Immature natural killer cell (primary cell): ENCODE measurements at places on chromosomes 6 and 20. TPM values are rescaled to one million over a fixed set of nuclear protein-coding genes. Genes with fewer than 3 reads are reported as not detected.

DNA sequence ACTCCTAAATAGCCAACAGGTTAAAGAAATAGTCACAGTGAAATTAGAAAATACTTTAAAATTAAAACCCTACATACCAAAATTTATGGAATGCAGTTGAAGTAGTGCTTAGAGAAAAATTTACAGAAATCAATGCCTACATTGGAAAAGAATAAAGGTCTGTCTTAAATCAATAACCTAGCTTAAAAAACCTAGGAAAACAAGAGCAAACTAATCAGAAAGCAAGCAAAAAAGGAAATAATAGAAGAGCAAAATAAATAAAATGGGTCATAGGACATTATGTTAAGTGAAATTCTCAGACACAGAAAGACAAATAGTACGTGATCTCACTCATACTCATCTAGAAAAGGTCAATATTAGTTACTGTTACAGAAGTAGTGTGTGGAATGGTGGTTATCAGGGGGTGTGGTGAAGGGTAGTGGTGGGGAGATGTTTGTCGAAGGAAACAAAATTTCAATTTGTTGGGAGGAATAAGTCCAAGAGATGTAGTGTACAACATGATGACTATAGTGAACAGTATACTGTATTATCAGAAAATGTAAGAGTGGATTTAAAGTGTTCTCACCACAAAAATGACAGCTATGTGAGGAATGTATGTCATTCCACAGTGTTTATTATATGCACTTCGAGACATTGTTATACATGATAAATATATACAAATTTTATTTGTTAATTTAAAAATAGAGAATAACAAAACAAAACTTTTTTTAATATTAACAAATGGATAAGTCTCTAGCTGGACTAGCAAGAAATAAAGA, 423.6 kb downstream of the CDH26 start:
- peaks cover 4% of the 10 kb centered on the region for H3K27me3 ChIP-seq
- no peak overlapping the region for H3K27ac ChIP-seq
- no peaks in the 10 kb centered on the region for H3K4me1 ChIP-seq
- no peak for DNase-seq
- no peak overlapping the region for H3K4me3 ChIP-seq
- H3K36me3 ChIP-seq, result peaks cover 6% of the 10 kb centered on the region

HLA-DQA2 gene
- 2.5 TPM for polyA plus RNA-seq

COMMD7 gene
- 265 TPM for polyA plus RNA-seq

GRCh38 chr6:118344014-118344670, 204.0 kb upstream of the PLN start:
- peaks cover 3% of the 10 kb centered on the region for H3K36me3 ChIP-seq
- H3K4me1 ChIP-seq, result peaks cover 2% of the 10 kb centered on the region
- H3K27ac ChIP-seq, result no peak overlapping the region
- peaks cover 2% of the 10 kb centered on the region for H3K27me3 ChIP-seq

DNA sequence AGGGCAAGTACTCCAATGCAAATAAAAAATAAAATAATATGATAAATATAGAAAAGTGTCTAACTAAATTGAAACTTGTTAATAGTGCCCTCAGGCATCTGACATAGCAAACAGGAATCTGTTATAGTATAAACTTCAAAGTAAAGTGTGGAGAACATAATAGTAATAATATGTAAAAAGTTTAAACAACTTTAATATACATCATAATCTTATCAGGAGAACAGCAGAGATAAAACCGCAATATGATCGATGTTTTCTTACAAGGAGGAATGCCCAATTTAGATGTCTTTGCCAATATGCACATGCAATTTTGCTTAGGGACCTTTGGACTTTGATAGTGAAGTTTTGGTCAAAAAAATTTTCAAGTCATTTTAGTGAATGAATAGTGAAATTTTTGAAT, 514.8 kb upstream of the IMPG1 start:
- no peaks in the 10 kb centered on the region for H3K4me1 ChIP-seq
- H3K27ac ChIP-seq, result no peak overlapping the region

CALHM6 gene
- 26.5 TPM for polyA plus RNA-seq

- H3K4me1 ChIP-seq, result no peaks in the 10 kb centered on the region
- no peak for DNase-seq
- H3K4me3 ChIP-seq, result no peak overlapping the region
- H3K27ac ChIP-seq, result no peak overlapping the region
- peaks cover 4% of the 10 kb centered on the region for H3K27me3 ChIP-seq
- peaks cover 1% of the 10 kb centered on the region for H3K36me3 ChIP-seq
Measured at GRCh38 chr6:12637960-12638641, 78.5 kb upstream of the PHACTR1 start.

DNA sequence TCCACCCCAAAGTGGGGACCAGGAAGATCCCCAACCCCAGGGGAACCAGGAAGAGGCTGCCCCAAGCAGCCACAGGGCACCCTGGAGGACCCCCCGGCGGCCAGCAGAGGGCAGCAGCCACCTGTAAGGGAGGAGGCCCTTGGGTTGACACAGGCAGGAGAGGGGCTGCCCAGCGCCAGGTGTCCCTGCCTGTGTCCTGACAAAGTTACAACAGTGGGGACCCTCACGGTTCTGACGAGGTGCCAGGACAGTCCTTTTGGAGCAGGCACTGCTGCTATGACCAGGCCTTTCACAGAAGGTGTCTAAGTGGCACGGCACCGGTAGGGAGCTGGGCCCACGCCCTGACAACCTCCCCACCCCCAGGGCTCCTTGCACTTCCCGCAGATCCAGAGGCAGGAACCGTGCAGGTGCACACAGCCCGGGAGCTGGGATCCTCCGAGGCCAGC, 176.7 kb downstream of the BMP7 start:
- H3K4me3 ChIP-seq, result no peak overlapping the region
- no peaks in the 10 kb centered on the region for H3K36me3 ChIP-seq
- peaks cover 22% of the 10 kb centered on the region for H3K27me3 ChIP-seq
- H3K27ac ChIP-seq, result no peak overlapping the region
- peak; percentile 22 for DNase-seq

DNA sequence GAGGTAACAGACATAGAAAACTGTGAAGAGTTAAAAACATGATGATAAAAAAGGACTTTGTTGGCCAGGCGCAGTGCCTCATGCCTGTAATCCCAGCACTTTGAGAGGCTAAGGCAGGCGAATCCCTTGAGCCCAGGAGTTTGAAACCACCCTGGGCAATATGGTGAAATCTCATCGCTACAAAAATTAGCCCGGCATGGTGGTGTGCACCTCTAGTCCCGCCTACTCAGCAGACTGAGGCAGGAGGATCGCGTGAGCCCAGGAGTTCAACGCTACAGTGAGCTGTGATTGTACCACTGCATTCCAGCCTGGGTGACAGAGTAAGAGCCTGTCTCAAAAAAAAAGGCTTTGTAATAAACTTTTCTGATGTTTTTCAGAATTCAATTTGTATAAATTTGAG, 60.1 kb downstream of the GFOD1 start:
- no peaks in the 10 kb centered on the region for H3K36me3 ChIP-seq
- DNase-seq, result no peak
- H3K4me1 ChIP-seq, result peaks cover 100% of the 10 kb centered on the region
- H3K27me3 ChIP-seq, result peaks cover 24% of the 10 kb centered on the region
- H3K4me3 ChIP-seq, result peak overlapping the region; percentile 75

SULF2 gene
- 3.7 TPM for polyA plus RNA-seq

- H3K27me3 ChIP-seq, result peaks cover 6% of the 10 kb centered on the region
- peak; percentile 75 for DNase-seq
- peaks cover 8% of the 10 kb centered on the region for H3K4me1 ChIP-seq
- no peaks in the 10 kb centered on the region for H3K36me3 ChIP-seq
- H3K27ac ChIP-seq, result peak overlapping the region; percentile 5
Measured at GRCh38 chr6:39302669-39303424, 11.4 kb downstream of the KCNK17 start.

GRCh38 chr6:153099636-153100035, 31.4 kb downstream of the RGS17 start:
- peaks cover 10% of the 10 kb centered on the region for H3K4me1 ChIP-seq
- H3K36me3 ChIP-seq, result no peaks in the 10 kb centered on the region
- no peak for DNase-seq
- peak overlapping the region; percentile 74 for H3K4me3 ChIP-seq

GRCh38 chr20:49704932-49705336, 8.7 kb downstream of the B4GALT5 start:
- no peaks in the 10 kb centered on the region for H3K27me3 ChIP-seq
- DNase-seq, result no peak
- H3K4me3 ChIP-seq, result peak overlapping the region; percentile 88
- no peaks in the 10 kb centered on the region for H3K36me3 ChIP-seq
- peak overlapping the region; percentile 87 for H3K27ac ChIP-seq
- peaks cover 84% of the 10 kb centered on the region for H3K4me1 ChIP-seq

SUMO4 gene
- polyA plus RNA-seq, result not detected

DNA sequence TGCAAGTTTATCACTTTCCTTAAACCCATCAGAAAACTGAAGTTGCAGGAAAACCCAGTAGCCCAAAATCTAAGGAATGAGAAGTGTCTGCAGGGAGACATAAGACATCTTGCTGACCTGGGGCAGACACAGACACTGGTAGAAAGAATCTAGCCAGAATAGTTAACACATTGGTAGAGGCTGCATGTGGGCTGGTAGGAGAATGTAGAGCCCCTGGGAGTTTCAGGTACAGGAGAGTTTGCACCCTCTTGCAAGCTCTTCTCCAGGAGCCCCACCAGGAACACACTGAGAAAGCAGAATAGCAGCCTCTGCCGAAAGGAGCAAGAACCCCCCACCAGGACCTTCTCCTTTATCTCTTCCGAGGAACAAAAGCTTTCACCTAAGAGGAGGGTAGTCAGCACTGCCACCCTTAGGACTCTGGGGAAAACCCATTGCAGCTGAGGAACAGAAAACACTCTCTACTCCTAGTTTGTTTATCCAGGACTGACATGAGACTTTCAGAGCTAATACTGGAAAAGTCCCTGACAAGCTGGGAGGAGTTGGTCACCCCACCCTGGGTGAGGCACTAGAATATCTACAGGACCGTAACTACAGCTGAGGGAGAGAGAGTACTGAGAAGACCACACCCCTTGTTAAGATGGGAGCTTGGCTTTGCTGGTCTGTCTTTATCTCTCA, 10.5 kb upstream of the OGFRL1 start:
- H3K4me1 ChIP-seq, result no peaks in the 10 kb centered on the region
- no peak overlapping the region for H3K27ac ChIP-seq
- DNase-seq, result no peak
- no peaks in the 10 kb centered on the region for H3K36me3 ChIP-seq
- no peak overlapping the region for H3K4me3 ChIP-seq

DNA sequence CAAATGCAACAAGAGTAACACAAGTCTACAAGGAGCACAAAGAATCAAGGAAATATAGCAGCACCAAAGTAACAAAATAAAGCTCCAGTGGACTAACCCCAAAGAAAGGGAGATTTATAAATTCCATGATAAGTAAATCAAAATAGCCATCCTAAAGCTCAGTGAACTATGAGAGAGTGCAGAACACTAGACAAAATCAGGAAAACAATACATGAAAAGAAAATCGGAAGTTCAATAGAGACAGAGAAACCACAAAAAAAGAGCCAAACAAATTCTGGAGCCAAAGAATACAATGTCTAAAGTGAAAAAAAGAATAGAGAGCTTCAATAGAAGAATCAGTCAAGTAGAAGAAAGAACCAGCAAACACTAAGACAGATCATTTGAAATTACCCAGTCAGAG, 247.3 kb upstream of the TENT5A start:
- H3K4me3 ChIP-seq, result no peak overlapping the region
- no peaks in the 10 kb centered on the region for H3K36me3 ChIP-seq
- H3K27me3 ChIP-seq, result no peaks in the 10 kb centered on the region
- no peak overlapping the region for H3K27ac ChIP-seq

GRCh38 chr6:43271103-43271815, 26.8 kb upstream of the SLC22A7 start:
- H3K4me3 ChIP-seq, result no peak overlapping the region
- peaks cover 5% of the 10 kb centered on the region for H3K36me3 ChIP-seq
- H3K27me3 ChIP-seq, result peaks cover 10% of the 10 kb centered on the region
- H3K4me1 ChIP-seq, result peaks cover 14% of the 10 kb centered on the region

DNA sequence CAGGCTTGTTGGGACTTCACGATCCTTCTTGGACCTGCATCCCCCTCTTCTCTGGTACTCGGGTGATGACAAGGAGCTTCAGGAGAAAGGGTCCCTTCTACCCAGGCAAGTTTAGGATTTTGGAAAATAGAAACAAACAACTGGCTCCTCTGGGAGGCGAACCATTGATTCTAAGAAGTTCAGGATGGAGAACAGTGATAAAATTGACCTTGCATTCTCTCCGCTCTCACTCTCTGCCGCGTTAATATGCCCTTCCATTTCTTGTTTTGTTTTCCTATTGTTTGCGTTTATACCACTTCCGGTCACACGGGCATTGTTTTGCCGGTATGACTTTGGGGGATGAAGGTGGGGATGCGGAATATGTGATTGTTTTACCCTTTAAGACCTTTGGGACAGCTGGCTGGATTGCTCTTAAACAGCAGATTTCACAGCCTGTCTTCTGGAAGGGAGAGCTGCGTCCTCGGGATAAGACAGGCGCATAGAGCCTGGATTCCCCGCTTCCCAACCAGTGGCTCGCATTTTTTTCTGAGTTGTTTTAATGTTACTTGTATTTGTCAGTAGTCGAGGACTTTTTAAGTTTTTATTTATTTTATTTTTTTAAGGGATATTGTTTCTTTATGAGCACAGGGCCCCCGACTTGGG, 144.3 kb upstream of the ZNF184 start:
- peaks cover 18% of the 10 kb centered on the region for H3K4me1 ChIP-seq
- no peaks in the 10 kb centered on the region for H3K36me3 ChIP-seq
- no peak overlapping the region for H3K27ac ChIP-seq

DNA sequence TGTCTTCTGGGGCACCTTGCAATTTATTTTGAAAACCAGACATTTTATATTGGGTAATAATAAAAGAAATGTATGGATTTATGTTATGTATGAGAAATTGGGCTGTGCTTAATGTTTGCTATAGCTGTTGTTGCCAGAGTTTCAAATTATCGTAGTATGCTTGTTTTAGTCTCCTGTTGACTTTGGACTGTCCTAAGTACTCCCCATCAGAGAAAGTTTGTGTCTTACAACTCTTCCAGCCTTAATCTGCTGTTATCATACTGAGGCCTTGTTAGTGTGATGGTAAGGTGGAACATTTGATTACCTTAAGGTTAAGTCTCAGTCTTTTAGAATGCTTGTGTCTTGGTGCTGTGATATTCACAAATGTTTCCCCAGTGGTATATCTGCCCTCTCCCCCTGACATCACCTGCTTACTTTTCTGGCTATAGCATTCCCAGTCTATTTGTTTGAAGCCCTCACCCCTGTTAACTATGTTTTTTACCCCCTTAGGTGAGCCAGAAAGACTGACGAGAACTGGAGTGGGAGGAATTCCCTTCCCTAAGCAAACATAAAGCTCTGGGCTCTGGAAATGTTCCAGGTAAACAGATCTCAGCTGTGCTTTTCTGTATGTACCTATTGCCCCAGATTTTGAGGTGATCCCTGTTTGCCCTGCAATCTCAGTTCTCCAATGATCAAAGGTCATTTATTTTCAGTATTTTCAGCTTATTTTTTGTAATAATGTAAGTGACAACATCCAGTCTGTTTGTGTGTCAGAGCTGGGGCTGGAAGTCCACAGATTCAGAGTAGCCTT, 581.1 kb upstream of the CITED2 start:
- no peak for DNase-seq
- no peaks in the 10 kb centered on the region for H3K4me1 ChIP-seq
- H3K27ac ChIP-seq, result no peak overlapping the region
- no peaks in the 10 kb centered on the region for H3K27me3 ChIP-seq
- H3K36me3 ChIP-seq, result no peaks in the 10 kb centered on the region

GRCh38 chr20:61644378-61645076, 392.5 kb downstream of the CDH4 start:
- no peaks in the 10 kb centered on the region for H3K36me3 ChIP-seq
- no peaks in the 10 kb centered on the region for H3K4me1 ChIP-seq
- DNase-seq, result no peak

- peaks cover 24% of the 10 kb centered on the region for H3K36me3 ChIP-seq
- DNase-seq, result peak; percentile 48
- peaks cover 10% of the 10 kb centered on the region for H3K27me3 ChIP-seq
- peaks cover 82% of the 10 kb centered on the region for H3K4me1 ChIP-seq
- H3K4me3 ChIP-seq, result peak overlapping the region; percentile 45
- peak overlapping the region; percentile 82 for H3K27ac ChIP-seq
Measured at GRCh38 chr6:158634695-158635426, 9.7 kb downstream of the DYNLT1 start.

IL17A gene
- polyA plus RNA-seq, result 0.19 TPM

SOX4 gene
- 0.75 TPM for polyA plus RNA-seq

ADGRF5 gene
- polyA plus RNA-seq, result not detected

RWDD2A gene
- 3.3 TPM for polyA plus RNA-seq
